ENCODE measurements at places on chromosomes 4 and X.
A peak's percentile ranks its signal among the peaks of the same experiment; 100 is the strongest.

DNA sequence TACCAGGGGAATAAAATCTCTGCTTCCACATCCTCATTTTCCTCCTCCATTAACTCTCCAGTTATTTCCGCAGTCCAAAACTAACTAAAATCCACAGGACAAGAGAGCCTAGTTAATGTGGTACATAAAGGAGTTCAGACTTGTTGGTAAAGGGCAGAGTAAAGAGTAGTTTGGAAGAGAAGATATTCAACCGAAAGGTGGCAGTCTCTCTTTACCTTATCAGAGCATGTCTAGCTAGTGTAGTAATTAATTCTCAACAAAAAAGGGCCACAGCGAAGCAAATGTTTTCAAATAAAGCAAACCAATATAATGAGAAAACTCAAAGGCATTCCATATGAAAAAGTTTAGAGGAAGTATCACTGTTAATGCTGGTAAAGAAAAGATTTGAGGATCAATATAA is 286.5 kb downstream of the GLUD2 start:
- DNase-seq = no peak

GRCh38 chrX:108322234-108322633 is 116.0 kb downstream of the COL4A6 start:
- no peak for DNase-seq

GRCh38 chrX:123408821-123409737 is 225.0 kb downstream of the GRIA3 start:
- DNase-seq = no peak

GRCh38 chr4:23268072-23268771 is 575.5 kb downstream of the GBA3 start:
- DNase-seq = no peak

- no peak for DNase-seq
Measured at GRCh38 chrX:110915111-110915510, 119.5 kb upstream of the CHRDL1 start.

DNA sequence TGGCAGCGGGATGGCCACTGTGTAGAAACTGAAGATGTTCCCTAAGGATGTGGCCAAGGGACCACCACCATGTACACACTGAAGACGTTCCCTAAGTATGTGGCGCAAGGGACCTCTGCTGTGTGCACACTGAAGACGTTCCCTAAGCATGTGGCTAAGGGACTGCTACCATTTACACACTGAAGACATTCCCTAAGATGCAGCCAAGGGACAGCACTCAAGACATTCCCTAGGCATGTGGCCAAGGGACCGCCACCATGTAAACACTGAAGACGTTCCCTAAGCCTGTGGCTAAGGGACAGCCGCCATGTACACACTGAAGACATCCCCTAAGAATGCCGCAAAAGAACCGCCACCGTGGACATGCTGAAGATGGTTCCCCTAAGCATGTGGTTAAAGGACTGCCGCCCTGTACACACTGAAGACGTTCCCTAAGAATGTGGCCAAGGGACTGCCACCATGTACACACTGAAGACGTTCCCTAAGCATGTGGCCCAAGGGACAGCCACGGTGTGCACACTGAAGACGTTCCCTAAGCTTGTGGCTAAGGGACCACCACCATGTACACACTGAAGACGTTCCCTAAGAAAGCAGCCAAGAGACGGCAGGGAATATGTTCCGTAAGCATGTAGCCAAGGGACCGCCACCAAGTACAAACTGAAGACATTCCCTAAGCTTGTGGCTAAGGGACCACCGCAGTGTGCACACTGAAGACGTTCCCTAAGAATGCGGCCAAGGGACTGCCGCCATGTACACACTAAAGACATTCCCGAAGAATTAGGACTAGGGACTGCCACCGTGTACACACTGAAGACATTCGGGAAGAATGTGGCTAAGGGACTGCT is 43.3 kb downstream of the DHRSX start:
- no peak for DNase-seq

DNA sequence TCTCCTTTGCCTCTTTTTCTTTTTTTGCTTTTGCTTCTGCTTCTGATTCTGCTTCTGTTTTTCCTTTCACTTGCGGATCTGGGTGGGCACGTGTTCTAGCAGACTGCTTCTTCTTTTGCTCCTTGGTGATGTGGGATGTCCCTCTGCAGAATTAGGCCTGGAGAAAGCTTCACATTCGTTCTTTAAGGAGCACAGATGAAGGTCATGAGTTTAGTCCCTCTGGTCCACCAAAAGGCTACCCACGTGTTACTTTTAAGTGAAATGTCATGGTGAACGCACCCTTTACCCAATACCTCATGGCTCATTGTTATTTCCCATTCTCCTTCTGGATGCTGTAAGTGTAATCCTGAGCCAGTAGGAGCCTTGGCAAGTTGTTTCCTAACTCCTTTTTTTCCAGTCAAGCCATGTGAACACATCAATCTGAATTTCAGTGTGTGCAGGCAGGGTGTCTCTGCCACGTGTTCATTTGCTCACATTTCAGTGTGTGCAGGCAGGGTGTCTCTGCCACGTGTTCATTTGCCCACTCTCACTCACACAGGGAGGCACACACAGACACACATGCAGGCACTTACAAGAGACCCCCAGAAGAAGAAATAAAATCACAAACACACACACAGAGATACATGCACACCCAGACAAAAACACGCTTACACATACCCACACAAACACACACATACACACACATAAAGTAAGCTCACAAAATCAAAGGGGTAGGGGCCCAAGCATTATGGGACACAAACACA is 36.9 kb downstream of the NBDY start:
- no peak for DNase-seq

- no peak for DNase-seq
Measured at GRCh38 chr4:16588651-16589050, 309.8 kb downstream of the LDB2 start.

GRCh38 chrX:45379236-45379635 is 178.6 kb upstream of the DIPK2B start:
- no peak for DNase-seq

GRCh38 chr4:158490629-158491028 is 31.1 kb upstream of the RXFP1 start:
- DNase-seq = no peak

DNA sequence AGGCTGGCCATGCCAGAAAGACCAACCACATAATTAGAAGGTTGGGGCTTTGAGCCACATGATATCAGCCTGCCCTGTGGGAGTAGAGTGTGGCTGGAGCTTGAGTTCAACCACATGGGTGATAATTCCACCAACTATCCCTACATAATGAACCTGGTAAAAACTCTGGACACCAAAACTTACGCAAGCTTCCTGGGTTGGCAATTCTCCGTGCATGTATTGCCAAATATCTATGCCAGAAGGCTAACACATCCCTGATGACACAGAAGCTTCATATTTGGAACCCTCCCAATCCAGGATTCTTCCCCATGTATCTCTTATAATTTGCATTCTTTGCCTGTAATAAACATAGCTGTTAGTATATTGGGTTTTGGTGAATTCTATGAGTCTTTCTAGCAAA is 68.2 kb downstream of the FUNDC1 start:
- no peak for DNase-seq

DNA sequence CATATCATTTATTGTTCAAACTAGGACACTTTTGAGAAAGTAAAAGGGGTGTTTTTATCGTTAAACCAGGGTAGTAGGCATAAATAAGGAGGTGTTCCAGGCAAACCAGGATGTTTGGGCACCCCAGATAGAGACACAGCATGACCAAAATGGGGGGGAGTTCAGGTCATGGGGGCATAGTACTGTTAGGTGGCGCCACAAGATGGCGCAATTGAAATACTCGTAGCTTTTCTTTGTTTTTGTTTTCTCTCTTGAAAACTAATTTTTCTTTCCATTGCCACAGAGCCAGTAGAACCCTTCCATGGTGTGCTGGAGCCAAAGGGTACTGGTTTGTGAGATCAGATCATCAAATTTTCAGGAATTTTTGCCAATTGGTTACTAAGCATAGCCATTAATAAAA is 283.4 kb downstream of the BCOR start:
- DNase-seq = peak; percentile 8

GRCh38 chr4:67468830-67469229 is 76.5 kb downstream of the CENPC start:
- DNase-seq = no peak

DNA sequence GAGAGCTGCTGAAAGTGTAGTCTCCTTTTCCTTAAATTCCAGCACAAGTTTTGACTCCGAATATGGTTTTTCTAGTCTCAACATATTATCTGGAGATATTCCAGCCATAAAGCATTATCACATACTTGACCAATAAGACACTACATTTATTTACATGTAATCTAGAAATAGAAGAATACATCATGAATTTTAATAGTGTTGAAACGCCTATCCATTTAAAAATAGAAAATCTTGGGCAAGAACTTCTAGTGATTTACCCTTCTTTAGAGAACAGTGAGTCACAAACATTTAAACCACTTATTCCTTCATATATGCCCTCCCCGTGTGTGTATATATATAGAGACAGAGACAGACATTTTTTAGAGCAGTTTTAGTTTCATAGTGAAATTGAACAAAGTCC is 161.5 kb downstream of the SOWAHB start:
- DNase-seq = no peak

DNA sequence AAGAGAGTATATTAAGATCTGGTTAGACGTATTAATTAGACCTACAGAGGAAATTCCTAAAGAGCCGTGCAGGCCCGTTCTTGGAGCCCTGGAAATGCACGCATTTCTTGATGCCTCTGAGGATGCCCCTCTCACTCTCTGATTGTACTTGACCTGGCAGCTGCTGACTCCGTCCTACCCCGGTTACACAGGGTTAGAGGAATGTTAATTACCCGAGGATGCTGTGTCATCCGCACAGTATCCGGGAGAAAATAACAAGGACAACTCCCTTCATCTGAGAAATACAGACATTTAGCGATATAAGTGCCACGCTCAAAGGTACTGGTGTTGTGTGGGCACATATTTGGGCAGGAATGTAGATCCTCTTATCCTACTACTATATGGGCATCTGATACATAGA is 404.6 kb upstream of the FAT1 start:
- no peak for DNase-seq

GRCh38 chrX:13652287-13652793 is 601 bp upstream of the TCEANC start:
- DNase-seq = no peak

DNA sequence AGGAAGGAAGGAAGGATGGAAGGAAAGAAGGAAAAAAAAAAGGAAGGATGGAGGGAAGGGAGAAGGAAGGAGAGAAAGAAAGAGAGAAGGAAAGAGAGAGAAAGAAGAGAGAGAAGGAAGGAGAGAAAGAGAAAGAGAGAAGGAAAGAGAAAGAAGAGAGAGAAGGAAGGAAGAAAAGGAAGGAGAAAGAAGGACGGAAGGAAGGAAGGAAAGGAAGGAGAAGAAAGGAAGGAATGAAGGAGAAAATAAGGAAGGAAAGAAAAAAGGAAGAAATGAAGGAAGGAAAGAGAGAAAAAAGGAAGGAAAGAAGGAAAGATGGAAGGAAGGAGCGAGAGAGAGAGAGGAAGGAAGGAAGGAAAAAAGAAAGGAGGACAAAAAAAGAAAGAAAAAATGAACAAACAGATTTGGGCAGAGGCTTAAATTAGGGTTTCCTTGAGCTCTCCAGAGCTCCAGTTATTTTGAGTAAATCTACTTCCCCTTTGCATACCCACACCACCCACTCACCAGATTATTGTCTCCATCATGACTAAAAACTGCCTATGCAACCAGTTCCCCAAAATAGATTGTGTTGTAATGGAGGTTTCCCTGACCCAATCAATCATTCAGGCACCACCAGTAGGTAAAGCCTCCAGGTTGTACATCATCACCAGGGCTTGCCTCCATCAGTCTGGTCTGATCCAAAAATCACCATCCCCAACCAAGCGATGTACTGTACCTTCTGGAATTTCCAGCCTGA is 1722.9 kb upstream of the PCDH10 start:
- no peak for DNase-seq

DNA sequence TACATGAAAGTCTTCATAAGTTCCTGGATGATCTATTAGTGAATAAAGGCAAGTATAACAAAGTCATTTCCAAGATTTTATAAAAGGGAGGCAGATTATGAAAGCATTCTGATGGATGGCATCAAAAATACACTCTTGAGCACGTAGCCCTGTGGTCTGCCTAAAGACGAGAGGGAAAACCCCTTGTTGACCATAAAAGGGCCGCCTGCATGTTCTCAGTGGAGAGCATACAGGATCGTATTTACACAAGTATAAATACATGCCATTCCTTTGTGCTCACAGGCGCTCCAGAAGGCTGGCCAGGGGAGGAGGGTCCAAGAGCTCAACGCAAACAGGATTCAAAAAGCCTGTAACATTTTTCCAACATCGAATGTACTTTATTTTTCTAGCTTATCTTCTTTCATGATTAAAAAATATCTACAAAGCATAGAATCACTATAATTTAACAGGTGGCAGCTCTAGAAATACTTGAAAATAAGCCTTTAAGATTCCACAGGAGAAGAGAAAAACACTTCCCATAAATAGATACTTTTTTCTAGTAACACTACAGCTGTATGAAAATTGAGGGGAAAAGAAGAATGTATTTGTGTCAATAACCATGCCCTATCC is 29.6 kb downstream of the PDGFC start:
- DNase-seq = no peak

- DNase-seq = no peak
Measured at GRCh38 chrX:133384454-133384853, 30.8 kb downstream of the GPC4 start.

DNA sequence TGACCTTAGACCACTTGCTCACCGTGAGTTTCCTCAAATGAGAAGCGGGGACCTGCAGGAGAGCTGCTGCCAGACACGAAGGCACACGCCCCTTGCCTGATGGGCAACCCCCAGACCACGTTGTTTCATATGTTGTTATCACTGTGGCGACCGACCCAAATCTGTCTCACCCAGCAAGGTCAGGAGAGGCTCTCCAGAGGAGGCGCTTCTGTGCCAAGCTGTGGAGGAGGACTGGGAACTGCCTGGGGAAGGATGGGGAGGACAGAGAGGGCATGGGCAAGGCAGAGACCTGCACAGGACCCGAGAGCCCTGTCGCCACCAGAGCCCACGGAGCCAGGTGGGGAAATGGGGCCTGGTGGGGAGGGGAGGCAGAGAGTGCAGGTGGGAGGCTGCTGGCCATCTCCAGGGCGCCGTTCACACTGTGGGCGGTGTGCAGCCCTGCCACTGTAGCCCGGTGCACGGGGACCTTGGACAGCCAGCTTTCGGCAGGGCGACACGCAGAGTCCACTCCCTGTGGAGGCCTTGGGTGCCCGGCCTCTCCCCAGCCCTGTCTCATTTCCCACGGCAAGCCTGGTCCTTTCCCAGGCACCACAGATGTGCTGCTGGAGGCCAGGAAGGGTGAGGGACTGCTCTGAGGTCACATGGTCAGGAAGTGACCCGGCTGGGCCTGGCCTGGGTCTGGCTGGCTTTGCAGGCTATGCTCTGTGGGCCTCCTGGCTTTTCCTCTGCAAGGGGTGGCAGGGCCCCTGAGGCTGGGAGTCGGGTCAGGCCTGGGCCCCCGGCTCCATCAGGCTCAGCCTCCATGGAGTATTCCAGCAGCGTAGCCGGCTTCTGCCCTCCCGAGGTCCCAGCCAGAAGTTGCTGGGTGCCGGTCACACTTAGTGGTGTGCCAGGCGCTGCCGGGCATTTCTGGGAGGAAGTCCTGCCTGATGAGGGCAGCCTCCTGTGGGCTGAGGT is 3.2 kb downstream of the HTRA3 start:
- no peak for DNase-seq

DNA sequence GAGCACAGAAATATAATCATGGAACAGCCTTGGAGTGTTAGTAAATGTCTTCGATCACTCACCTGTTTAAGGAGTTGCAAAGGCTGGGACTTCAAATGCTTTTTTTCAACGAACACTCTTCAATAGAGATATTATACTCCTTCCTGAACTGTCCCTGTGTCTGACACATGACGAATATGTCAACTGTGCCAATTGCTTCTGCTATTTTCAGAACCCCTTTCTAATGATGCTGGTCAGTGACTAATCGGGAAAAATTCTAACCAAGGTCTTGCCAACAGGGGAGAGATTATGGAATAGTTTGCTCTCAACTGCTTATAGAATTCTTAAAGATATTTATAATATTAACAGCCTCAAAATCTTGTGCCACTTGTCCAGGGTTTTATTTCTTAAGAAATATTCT is 8.5 kb upstream of the KLHL34 start:
- no peak for DNase-seq
